Smooth muscle cell of the umbilical artery (primary cell): ENCODE measurements at places on chromosomes 7 and 10. TPM values are rescaled to one million over a fixed set of nuclear protein-coding genes. Genes with fewer than 3 reads are reported as not detected.

GJC3 gene
- not detected in 2 replicates for total RNA-seq

GDF2 gene
- total RNA-seq: not detected in 2 replicates

STK31 gene
- total RNA-seq: not detected in 2 replicates

C10orf105 gene
- not detected in 2 replicates for total RNA-seq

VSTM2A gene
- not detected in 2 replicates for total RNA-seq

DOCK1 gene
- 69.8 and 102 TPM in 2 replicates for total RNA-seq

C10orf95 gene
- total RNA-seq: not detected in 2 replicates

PDGFA gene
- 71.9 and 72.8 TPM in 2 replicates for total RNA-seq
